Non-pigmented ciliary epithelial cell (primary cell): ENCODE measurements at places on chromosomes 13 and 19.

- no peak for DNase-seq
These were observed 92.9 kb upstream of the UBL3 start for GRCh38 chr13:29943273-29943672.

DNA sequence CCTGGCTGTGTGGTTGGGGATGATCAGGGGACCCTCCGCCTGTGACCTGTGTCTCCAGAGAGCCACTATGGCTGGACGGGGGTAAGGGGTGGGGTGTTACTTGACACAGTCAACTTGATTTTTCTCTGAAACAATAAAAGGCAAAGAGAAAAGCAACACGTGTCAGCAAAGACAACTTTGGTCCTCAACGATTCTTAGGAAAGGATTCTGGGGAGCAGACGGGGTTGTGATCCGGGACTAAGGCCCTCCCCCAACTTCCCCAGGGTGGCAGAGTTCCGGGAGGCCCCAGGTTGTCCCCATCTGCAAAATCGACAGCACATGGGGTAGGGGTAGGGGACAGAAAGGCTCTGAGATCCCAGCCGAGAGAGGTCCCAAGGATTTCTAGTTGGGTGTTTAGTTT, 46.2 kb downstream of the COLGALT1 start:
- no peak for DNase-seq

- no peak for DNase-seq
These were observed 11.5 kb upstream of the ATP1A3 start for GRCh38 chr19:42005504-42005903.

GRCh38 chr19:42280815-42281145, 11.7 kb downstream of the CIC start:
- DNase-seq = no peak

DNA sequence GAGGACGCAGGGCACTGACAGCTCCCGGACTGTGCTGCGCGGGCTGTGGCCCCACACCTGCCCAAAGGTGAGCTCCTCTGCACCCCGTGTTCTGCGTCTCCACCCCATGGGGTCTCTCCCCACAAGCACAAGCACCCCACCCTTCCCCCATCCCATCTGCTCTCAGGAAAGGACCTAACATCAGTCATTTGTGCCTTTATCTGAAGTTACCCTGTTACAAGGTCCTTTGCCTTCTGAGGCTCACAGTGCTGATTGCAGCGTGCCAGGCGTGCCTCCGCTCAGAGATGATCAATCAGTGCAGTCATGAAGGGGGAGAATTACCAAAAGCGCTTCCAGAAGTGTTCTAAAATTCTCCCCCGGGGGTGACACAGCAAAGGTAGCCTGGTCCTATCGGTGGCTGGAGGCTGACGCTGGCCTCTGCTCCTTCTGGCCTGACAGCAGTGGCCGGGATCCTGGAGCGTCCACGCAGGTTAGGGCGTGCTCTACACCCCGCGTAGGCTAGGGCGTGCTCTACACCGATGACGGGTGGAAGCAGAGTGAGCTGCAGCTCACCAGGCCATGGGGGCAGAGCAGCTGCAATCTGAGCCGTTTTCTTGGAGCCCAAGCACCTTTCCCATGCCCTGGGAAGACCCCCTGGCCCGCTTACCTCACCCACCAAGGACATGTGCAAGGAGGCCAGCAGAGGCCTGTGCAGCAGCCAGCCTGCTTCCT, 84.7 kb upstream of the TM9SF2 start:
- DNase-seq = no peak

DNA sequence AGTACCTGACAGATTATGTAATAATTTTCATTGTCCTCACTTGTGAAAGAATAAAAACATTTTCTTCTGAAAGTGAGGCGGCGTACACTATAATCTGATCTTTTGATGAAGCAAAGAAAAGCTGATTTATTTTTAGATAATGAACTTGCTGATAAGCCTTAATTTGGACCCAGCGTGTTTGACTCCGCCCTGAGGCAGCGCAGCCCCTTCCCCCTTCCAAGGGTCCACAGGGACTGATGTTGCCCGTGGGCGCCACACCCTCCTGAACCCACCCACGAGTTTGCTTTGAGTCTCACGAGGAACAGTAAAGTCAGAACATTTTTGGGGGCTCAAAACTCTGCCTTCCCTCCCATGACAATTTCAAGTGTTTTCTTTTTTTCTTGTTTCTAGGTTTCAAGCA, 40.0 kb downstream of the TEX29 start:
- no peak for DNase-seq

DNA sequence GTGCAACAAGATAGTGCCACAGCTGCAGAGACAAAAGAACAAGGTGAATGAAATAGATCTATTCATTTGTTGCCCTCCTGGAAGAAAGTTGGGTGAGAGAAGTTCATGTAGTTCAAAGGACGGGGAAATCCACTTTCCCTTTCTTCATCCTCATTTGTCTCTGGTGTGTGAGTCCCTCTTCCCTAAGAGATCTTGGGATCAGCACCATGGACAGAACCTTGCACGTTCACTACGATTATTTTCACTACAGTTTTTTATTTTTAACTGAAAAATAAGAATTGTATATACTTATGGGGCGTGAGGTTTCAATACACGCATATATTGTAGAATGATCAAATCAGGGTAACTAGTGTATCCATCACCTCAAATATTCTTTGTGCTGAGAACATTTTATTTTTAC, 29.2 kb downstream of the NLRP5 start:
- no peak for DNase-seq

DNA sequence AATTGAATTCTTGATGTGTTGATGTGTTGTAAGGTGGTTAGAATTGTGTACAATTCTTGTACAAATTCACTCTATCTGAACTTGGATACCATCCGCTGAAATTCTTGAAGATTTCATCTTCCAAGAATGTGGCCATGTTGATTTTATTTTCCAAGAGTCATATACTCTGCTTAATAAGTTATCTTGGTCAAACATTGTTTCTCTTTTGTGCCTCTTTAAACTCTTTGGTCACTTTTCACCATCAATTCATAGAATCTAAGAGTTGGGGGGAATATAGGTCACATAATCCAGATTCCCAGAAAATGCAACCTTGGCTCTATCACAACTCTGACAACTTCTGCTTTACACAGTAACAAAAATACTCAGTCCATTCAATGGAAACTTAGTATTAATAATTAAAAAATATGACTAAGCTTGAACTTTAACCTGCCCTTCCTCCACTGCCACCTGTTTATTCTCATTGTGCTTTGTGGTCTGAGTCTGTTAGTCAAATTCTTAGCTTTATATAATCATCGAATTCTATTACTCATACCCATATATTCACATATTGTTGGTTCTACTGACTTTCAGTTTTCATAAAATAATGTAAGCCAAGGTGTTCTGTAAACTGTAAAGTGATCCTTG, 373.2 kb downstream of the LMO7 start:
- no peak for DNase-seq

- DNase-seq = no peak
These were observed 67.9 kb downstream of the EFNB2 start for GRCh38 chr13:106467427-106468122.

DNA sequence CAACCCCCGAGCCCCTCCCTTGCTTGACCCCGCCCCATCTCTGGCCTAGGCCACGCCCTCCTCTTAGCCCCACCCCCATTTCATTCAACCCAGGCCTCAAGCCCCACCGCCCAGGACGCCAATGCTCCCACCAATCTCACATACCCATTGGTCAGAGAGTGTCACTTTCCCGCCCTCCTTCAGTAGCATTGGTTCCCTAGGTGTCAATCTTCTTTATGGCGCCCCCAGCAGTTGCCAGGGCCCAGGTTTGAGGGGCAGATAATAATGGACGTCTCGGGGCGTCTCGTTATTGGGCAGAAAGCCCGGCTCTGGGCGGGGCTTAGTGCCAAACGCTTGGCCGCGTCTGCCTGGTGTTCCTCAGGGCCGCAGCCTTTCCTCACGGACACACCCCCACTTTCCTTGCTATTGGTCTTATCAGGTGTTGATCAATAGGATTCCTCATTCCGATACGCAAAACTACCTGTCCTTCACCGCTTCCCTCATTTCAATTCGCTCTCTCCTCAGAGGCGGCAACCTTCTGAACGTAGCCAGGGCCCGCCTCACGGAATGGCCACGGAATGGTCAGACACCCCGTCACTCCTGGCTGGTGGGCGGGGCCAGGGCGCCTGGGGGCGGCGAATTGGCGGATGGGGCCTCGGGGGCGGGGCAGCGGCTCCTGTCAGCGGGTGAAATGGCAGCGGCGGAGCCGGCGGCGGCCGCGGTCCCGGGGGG, at the start of gene EVI5L:
Gene EVI5L (plus strand): TSS at position 658 of the 711 bp plus-strand sequence. CDS start 16,325 bp downstream, outside the sequence.
- DNase-seq = peak; percentile 100

DNA sequence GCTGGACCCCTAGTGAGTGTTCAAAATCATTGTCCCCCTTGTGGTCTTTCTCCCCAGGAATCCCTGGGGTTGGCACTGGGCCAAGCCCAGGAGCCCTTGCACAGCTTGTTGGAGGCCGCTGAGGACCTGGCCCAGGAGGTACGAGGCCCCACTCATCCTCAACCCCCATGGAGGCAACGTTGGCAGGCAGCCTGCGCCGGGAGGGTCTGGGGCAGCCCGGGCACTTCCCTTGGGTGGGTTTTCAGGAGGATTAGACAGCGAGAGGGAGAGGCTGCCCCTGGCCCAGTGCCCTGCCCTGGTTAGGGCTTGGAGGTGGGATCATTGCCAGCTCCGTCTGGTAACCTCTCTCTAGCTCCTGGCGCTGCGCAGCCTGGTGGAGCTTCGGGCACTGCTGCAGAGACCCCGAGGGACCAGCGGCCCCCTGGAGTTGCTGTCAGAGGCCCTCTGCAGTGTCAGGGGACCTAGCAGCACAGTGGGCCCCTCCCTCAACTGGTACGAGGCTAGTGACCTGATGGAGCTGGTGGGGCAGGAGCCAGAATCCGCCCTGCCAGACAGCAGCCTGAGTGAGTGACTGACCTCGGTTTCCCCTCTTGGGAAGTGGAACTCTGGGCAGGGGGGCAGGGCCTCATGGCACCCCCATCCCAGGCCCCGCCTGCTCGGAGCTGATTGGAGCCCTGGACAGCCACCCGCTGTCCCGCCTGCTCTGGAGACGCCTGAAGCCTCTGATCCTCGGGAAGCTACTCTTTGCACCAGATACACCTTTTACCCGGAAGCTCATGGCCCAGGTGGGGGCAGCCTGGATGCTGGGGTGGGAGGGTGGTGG, 3.0 kb downstream of the ABCA7 start:
- DNase-seq = no peak

GRCh38 chr19:49097453-49098288, 12.4 kb downstream of the SNRNP70 start:
- no peak for DNase-seq

GRCh38 chr19:21900401-21900800, 64.4 kb upstream of the ZNF43 start:
- no peak for DNase-seq

DNA sequence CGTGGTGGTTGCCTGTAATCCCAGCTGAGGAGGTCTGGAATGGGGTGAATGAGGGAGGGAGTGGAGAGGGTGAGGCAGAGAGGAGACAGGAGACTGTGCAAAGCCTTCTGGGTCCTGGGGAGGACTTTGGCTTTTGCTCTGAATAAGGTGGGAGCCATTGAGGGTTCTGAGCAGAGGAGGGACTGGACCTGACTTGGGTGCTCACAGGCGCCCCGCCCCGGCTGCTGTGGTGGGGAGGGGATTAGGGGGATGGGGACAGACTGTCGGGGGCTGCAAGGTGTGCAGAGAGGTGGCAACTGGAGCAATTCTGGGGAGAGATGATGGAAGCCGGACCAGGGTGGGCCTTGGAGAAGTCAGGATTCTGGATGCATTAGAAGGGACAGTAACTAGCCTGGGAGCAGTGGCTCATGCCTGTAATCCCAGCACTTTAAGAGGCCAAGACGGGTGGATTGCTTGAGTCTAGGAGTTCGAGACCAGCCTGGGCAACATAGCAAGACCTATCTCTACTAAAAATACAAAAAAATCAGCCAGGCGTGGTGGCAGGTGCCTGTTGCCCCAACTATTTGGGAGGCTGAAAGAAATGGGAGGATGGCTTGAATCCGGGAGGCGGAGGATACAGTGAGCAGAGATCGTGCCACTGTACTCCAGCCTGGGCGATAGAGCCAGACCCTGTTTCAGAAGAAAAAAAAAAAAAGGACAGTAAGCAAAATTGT, 16.1 kb upstream of the NANOS3 start:
- no peak for DNase-seq

- no peak for DNase-seq
These were observed 110.3 kb downstream of the GGACT start for GRCh38 chr13:100478107-100478809.

- DNase-seq = peak; percentile 52
These were observed 716.2 kb upstream of the GPC6 start for GRCh38 chr13:92510416-92510815.

DNA sequence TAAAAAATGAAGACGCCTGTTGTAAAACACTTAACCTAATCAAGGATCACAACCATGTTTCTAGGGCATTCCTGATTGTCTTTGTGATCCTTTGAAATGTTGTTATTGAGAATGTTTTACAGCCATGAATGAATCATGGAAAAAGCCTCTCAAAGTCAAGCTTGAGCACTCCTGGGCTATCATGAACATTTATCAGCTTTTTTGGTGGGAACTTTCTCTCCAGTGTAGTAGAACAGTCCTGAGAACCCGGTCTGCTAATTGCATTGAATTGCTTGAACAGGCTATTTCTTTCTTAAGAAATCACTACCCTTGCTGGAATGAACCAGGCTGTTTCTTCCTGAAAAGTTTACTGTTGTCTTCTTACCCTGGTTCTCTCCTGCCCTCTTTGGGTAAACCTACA, 516.5 kb downstream of the FGF9 start:
- DNase-seq = no peak

- no peak for DNase-seq
These were observed 910.2 kb upstream of the SLC10A2 start for GRCh38 chr13:103976371-103976770.

- no peak for DNase-seq
These were observed 375.0 kb downstream of the ENOX1 start for GRCh38 chr13:43411741-43412140.

GRCh38 chr19:16957151-16957701, 68.4 kb downstream of the F2RL3 start:
- DNase-seq = no peak

DNA sequence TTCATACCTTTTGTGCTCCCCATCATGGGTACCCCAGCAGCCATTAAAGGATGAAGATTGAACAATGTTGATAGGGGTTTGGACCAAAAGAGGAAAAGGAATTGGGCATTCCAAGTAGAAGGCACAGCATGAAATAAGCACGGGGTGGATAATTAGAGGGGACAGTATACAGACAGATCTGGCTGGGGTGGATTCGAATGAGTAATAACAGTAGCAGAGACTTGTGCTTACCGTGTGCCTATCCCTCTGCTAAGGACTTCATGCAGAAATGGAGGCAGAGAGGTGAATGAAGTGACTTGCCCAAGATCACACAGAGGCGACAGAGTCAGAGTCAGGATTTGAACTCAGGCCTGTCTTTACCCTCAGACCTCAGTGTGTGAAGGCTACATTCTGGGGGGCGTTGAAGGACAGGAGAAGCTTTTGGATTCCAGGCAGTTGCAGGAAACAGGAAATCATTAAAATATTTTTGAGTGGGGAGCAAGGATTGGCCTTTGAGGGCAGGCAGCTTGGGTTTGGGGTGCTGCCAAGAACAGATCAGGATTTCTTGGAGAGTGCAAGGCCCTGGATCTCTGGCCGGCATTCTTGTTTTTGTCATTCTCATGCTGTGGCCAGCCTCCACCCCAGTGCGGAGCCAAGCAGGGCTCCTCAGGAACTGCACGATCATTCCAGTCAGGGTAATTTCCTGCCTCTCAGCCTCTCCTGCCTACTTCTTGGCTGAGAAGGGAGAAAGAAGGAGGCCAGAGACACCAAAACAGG, 18.7 kb downstream of the PAF1 start:
- DNase-seq = peak; percentile 68

GRCh38 chr19:40256512-40256911, 28.6 kb downstream of the AKT2 start:
- DNase-seq = no peak

- no peak for DNase-seq
These were observed at the start of gene ATG4D for GRCh38 chr19:10543420-10544241. Gene ATG4D, plus strand, starts transcription at chr19:10543904. Its CDS starts 187 bp downstream, at chr19:10544091.

GRCh38 chr19:49851456-49852259, 699 bp downstream of the PTOV1 start:
- no peak for DNase-seq
